ENCODE measurements at places on chromosomes 5 and 9.

- DNase-seq: no peak
Measured at GRCh38 chr9:123586275-123586674, 230.3 kb downstream of the CRB2 start.

GRCh38 chr5:11814373-11814772 is 89.9 kb downstream of the CTNND2 start:
- DNase-seq: no peak

- DNase-seq: no peak
Measured at GRCh38 chr9:27771803-27772545, 198.7 kb upstream of the C9orf72 start.

DNA sequence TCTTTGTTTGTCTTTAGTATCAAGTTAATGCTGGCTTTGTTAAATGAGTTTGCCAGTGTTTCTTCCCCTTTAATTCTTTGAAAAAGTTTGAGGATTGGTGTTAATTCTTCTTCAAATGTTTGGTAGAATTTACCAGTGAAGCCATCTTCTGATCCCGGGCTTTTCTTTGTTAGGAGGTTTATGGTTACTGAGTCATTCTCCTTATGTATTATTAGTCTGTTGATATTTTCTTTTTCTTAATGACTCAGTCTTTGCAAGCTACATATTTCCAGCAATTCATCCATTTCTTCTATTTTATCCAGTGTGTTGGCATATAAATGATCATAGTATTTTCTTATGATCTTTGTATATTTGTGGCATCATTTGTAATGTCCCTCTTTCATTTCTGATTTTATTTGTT is 74.5 kb upstream of the SPINK5 start:
- no peak for DNase-seq

- DNase-seq: no peak
Measured at GRCh38 chr9:16417161-16417560, 453.3 kb downstream of the BNC2 start.

All from activated B cell treated with CpG ODN at 0.5 μM for 24 hours (primary cell).